ENCODE measurements at places on chromosomes 4 and X.

DNA sequence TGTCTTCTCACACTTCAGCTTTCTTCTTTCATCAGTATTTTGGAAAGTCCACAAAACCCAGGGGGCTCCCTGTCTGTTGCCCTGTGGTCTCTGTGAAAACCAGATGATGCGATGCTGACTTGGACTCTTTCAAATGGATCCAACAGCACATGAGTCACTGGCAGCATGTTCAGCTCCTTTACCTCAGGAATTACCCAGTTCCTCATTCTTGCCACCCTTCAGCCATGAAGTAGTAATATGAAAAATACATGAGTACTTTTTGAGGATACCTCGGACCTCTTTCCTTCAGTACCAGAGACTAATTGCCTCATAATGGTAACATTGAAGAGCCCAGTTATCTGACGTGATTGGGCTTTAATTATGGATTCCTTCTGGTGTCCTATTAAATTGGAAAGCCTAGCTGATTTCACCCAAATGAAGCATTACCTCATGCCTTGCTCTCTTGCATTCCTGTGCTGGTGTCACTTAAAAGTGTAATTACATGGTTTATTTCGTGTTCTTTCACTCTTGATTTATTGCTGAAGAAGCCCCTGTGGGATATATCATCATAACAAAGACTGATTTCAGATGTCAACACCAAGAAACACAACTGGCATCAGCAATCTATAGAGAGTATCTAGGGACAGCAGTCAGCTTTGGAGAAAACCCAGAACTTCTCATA, 63.4 kb downstream of the NFKB1 start:
- DNase-seq, result no peak

DNA sequence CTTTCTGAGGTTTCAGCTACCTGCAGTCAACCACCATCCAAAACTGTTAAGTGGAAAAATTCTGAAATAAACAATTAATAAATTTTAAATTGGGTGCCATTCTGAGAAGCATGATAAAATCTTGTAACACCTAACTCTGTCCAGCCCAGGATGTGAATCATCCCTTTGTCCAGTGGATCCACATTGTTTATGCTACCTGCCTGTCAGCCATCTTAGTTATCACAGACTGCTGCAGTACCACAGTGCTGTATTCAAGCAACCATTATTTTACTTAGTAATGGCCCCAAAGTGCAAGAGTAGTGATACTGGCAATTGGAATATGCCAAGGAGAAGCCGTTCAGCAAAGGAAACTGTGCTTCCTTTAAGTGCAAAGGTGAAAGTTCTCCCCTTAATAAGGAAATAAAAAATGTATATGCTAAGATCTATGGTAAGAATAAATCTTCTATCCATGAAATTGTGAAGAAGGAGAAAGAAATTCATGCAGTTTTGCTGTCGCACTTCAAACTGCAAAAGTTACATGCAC, 20.6 kb downstream of the CAMK2D start:
- no peak for DNase-seq

- DNase-seq, result no peak
These were observed 19.1 kb downstream of the MAGED2 start for GRCh38 chrX:54826598-54826997.

DNA sequence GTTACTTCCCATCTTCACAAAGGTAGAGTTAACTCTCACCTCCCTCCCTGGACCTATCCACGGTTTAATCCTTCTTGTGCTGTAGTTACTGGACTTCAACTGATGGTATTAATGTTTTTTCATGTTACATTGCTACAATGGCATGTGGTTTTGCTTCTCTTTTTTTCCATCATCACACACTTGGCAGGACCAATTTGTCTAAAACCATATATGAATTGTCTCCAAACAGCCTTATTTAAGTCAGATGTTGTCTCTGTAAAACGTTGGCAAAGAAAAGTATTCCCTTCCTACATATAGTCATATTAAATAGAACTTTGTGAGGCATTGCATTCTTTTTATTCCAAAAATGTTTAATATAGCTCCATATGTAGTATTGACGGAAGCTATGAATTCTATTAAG, 15.5 kb downstream of the PRRG1 start:
- no peak for DNase-seq

DNA sequence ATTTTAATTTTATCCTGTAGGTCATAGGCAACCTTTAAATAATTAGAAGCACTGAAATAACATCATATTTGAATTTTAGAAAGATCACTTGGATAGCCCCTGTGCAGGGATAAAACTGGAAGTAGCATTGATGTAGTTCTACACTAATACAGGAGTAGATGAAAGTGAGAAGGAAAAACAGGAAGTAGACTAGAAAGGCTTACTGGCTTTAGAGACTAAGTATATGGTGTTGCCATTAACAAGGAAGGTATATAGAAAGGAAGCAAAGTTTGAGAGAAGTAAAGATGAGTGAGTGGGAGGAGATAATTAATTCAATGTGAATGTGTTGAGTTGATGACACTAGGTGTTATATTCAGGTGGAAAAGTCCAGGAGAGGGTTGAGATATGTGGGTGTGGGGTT, 73.1 kb upstream of the EPGN start:
- no peak for DNase-seq

- no peak for DNase-seq
These were observed 197.7 kb downstream of the INPP4B start for GRCh38 chr4:142648378-142648777.

DNA sequence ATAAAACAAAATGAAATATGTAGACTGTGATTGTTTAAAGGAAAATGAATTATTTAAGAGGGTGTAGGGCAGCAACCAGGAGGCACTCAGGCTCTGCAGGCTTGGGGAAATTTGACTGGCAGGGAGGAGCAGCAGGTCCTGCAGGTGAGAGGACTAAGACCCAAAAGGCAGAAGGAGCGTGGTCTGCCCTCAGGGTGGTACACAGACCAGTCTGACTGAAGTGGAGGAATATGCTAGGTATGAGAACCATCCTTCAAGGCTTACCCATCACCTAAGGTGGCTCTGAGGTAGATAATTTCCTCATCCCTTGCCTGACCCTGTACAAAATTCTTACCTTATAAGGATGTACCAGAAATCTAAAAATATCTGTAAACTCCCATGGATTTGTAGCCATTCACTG, 261.3 kb upstream of the RASGEF1B start:
- DNase-seq, result no peak

DNA sequence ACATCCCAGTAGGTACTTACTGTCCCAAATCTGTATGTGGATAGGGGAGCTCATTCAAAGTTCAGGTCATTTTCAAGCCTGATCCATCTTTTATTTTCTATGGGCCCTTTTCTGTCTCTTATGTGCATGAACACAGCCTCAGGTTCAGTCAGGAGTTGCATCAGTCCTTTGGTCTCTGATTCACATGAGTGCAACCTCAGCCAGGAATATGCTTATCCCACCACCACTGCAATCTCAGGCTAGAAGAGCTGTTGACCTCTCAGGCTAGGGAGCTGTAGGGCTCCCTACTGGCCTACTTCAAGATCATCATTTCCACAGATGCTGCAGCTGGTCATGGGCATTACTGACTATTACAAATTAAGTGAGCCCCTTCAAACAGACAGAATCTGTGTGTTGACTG, 27.2 kb downstream of the AASDH start:
- DNase-seq, result no peak

- DNase-seq, result no peak
These were observed 30.8 kb downstream of the DOK7 start for GRCh38 chr4:3493720-3494461.

GRCh38 chr4:183828125-183828524, 77.0 kb upstream of the STOX2 start:
- no peak for DNase-seq

DNA sequence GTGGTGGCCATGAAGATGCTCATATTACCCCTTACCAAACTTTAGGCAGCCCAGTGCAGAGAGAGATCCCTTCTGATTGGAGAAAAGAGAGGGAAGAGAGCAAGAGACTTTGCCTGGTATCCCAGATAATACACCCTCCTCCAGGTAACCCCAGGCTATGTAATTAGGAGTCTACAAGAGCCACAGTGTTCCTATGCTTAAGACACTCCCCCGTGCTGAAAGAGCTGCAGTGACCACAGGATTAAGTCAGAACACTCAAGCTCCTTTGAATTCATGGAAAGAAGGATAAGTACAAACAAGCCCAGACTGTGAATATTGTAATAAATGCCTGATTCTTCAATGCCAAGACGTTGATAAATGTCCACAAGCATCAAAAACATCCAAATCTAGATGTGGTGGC, 41.4 kb downstream of the PABPC4L start:
- no peak for DNase-seq

- no peak for DNase-seq
These were observed 5.8 kb upstream of the USP38 start for GRCh38 chr4:143178923-143179322.

GRCh38 chrX:142503967-142504643, 299.0 kb upstream of the MAGEC2 start:
- DNase-seq, result no peak

DNA sequence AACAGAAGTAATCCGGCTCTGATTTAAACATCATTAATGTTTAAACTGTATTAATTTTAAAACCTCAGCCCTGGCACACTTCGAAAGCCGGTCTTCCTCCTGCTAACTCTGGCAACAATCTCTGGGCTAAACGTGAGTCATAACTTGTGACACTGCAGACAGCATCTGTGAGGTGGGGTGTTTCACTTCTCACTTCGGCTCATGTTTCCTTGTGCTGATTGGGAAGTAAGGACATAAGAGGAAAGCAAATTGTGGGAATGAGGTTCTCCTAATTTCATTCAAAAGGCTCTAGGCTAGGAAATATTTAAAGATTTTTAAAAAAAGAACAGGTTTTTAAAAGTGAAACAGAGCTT, 139.9 kb upstream of the USP9X start:
- no peak for DNase-seq

DNA sequence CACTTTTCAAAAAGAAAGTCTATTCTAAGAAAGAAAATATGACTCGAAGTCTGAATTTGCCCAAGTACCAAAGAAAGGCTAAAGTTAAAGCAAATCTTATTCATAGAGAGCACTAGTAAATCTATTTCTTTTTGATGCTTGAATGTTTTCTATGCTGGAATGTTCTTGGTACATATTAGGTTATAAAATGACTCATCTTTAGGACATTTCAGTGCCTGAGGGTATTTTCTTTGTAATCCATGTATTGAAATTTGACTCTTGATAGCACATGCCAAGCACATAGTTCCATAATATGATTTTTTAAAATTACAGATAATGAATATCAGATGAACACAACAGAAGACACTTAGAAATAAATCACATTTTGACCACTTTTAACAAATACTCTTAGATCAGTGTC, 232.8 kb downstream of the TRIML1 start:
- no peak for DNase-seq

- DNase-seq, result no peak
These were observed 659.3 kb upstream of the SLIT2 start for GRCh38 chr4:19592391-19592790.

GRCh38 chrX:129606918-129607317, 47.8 kb downstream of the APLN start:
- no peak for DNase-seq

GRCh38 chr4:98659741-98660462, 1.5 kb upstream of the TSPAN5 start:
- no peak for DNase-seq

DNA sequence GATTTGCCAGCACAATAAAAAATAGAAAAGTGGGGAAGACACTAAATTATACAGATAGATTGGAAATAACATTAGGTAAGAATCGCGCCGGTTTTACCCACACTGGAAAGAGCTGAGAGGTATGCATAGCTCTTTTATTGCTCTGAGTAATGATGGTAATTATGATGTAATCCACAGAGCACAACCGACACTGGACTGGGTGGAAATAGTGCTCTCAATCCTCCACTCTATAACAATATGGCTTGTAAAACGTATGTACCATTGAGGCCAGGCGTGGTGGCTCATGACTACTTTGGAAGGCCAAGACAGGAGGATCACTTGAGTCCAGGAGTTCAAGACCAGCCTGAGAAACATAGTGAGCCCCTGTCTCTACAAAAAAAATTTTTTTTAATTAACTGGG, 104.3 kb upstream of the RAPGEF2 start:
- no peak for DNase-seq

DNA sequence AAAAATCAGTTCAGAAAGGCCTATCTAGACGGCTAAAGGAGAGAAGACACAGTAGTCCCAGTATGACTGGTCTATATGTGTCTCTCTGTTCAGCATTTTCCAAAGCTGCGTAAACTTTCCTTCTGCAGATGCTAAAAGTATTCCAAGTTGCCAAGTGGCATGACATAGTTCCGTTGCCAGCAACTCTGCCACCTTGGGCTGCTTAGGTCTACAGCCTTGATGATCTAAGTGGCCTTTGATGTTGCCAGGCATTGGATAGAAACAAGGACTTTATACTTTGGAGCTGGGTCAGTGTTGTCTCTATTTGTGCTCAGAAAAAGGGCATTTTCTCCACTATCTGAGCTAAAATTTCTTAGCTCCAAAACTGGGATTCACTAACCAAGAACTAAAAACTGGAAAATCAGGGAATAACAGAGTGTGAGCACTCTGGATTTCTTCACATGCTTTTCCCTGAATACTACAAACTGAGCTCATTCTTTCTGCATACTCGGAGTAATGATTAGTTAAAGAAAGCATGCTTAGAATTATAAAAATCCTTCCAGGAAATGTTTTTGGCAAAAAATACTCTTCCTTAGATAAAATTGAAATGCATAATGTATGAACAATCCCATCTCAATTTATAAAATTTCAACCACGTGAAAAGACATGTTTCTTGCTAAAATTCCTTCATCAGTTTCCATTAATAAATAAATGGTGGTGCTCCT, 191.4 kb downstream of the ADAMTS3 start:
- DNase-seq, result no peak

- no peak for DNase-seq
These were observed 209.7 kb upstream of the RADX start for GRCh38 chrX:106401965-106402559.

GRCh38 chr4:82138374-82138773, 235.4 kb downstream of the HNRNPD start:
- no peak for DNase-seq

- DNase-seq, result no peak
These were observed 80.0 kb downstream of the ALPK1 start for GRCh38 chr4:112377171-112377570.

DNA sequence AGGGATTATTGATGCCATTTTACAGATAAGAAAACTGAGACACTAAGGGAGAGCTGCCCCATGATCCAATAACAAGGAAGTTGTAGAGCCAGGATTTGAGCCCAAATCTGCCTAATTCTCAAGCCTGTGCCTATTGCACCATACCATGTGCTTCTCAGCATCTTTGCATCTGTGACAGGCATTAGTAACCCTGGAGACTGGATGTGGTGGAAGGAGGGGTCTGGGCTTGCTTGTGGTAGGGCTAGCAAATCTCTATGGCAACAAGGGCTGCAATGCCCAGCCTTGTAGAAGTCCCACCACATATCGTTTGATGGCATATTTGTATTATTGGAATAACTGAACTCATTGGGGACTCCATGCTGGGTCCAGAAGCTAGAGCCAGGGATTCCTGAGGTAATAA, 58.1 kb downstream of the RTL5 start:
- DNase-seq, result no peak

All from cerebellar nuclear complex (tissue), 1 donor.